ENCODE measurements at places on chromosomes 2 and 18.

- no peak for DNase-seq
These were observed 151.2 kb downstream of the CAPN13 start for GRCh38 chr2:30656079-30656478.

- no peak for DNase-seq
These were observed 52.0 kb upstream of the NFATC1 start for GRCh38 chr18:79343567-79344207.

DNA sequence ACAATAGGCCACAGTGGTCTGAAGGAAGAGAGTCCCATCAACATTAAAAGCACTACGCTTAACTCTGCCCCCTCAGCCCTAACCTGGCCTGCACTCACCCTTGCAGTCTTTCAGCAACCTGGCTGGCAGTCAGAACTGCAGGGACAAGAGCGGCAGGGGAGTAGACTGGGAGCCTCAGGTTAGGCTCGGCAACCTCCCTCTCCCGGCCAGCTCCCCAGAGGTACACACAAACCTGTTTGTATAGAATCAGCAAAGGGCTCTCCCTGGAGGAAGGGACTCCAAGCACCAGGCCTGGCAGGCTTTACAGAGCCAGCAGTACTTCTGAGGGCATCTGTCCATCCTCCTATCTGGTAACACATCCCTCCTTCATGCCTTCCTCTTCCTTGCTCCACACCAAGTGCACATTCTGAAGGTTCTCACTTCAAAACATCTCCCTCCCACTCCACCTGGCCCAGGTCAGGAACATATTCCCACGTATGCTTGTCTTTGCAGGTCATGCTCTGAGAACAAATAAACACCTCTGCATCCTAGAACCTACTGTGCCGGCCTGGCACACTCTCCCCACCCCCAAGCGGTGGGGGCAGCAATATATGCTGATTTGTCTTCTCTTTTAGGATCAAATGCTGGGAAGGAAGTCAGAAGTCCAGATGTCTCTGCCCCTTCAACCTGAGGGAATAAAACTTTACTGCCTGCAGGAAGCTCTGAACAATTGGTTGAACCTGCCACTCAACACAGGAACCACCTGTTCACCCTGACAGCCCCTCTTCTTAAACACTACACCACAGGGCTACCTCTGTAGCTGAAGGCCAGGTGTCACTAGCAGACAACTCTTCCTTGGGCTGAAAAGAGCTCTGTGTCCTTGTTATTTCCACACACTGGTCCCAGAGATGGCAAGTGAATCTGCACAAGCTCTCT lies 12.6 kb upstream of the SFXN5 start:
- no peak for DNase-seq

GRCh38 chr2:78431241-78431640 lies 594.3 kb upstream of the REG3G start:
- DNase-seq: no peak

DNA sequence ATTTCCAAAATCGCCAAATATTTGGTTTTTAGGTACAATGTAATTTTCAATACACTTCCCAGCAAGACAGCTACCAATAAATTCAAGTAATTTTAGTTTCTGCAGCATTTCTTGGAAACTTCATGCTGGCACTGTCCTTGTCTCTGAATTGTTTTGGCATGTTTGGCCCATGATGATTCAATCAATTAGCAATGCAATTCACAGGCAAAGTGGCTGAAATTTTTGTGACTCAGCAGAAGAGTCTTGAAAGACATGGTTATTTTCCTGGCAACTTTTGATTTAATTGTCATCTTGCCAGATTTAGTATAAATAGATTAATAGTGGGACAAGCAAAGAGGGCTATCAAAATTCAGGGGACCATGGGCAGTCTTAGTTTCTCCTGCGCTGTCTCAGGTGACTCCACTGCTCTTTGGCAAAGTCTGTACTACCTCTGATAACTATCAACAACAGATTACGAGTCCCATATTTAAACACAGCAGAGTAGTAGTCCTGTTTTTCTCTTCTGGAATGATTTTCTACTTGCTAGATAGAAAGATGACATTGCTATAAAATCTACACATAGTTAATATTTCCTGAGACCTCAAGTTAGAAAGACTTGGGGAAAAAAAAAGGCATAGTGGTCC lies 88.9 kb upstream of the CYP26B1 start:
- DNase-seq: no peak

- DNase-seq: no peak
These were observed 267.9 kb downstream of the FBXO15 start for GRCh38 chr18:73879766-73880165.

All from CD4-positive, alpha-beta T cell treated with Interleukin-15 for 4 hours (primary cell).